ENCODE measurements at places on chromosomes 11 and 22. TPM values are rescaled to one million over a fixed set of nuclear protein-coding genes. Genes with fewer than 3 reads are reported as not detected.

OR52H1 gene
- not detected for total RNA-seq

GRCh38 chr22:23128269-23129108 lies 13.3 kb downstream of the RSPH14 start:
- H3K27me3 ChIP-seq, result peaks cover 3% of the 10 kb centered on the region
- H3K4me1 ChIP-seq, result no peaks in the 10 kb centered on the region
- peak; percentile 55 for DNase-seq
- H3K36me3 ChIP-seq, result no peaks in the 10 kb centered on the region

DNA sequence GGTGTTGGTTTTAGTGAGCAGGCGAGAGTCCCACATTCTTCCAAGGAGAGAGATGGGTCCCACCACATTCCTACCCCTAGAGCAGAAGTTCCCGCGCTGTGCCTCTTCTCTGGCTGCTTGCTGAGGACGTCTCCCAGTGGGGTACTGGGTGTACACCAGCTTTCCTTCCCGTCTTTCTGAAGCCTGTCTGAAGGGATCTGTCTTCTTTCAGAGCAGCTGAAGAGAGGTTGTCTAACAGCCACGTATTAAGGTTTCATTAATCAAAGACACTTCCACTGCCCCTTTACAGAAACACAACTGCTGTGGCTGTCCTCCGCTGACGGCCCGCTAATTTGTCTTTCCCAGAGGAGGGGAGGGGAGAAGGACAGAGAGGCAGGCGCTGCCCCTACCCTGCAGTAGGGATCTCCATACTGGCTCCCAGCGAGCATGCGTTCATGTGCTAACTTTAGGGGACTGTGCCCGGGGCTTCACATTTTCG lies 56.0 kb downstream of the ZBTB16 start:
- H3K36me3 ChIP-seq, result no peaks in the 10 kb centered on the region
- no peak for DNase-seq
- H3K27me3 ChIP-seq, result peaks cover 35% of the 10 kb centered on the region
- H3K27ac ChIP-seq, result no peak overlapping the region
- no peak overlapping the region for H3K4me3 ChIP-seq

DNA sequence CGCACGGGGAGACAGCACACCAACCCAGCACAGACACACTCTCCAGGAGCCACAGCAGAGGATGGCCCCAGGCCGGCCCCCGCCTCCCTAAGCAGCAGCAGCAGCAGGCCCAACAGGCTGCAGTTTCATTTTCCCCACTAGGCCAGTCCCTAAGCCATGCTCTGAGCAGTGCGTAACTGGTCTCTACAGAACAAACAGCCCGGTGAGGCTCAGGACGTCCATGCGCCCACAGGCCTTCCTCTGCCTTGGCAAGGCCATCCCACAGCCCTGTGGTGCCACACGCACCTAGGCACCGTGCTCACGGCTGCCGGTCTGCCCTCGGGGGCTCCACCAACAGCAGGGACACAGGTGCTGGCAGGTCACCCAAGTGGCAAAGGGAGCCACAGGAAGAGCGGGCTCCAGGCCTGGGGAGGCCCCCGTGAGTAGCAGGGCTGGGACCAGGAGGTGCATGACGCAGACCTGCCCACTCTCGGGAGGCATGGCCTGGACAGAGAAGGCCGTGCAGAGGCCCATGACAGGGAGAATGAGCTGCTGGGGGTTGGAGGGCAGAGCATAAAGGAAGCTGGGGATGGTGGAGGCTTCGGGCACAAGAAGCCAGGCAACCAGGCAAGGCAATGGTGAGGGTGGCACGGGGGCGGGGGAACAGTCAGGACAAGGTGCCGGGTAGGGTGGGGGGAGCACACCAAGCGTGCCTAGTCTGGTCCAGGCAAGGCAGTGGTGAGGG lies 1.4 kb upstream of the MOB2 start:
- no peak overlapping the region for H3K4me3 ChIP-seq
- no peaks in the 10 kb centered on the region for H3K4me1 ChIP-seq
- H3K36me3 ChIP-seq, result no peaks in the 10 kb centered on the region
- DNase-seq, result no peak

- no peak for DNase-seq
- H3K4me3 ChIP-seq, result no peak overlapping the region
- H3K27me3 ChIP-seq, result no peaks in the 10 kb centered on the region
- peak overlapping the region; percentile 78 for H3K27ac ChIP-seq
These were observed 49.8 kb downstream of the PACSIN2 start for GRCh38 chr22:42964994-42965699.

MYBPC3 gene
- not detected for total RNA-seq

- DNase-seq, result no peak
- H3K27ac ChIP-seq, result no peak overlapping the region
- peaks cover 26% of the 10 kb centered on the region for H3K36me3 ChIP-seq
- no peaks in the 10 kb centered on the region for H3K27me3 ChIP-seq
These were observed 5.5 kb downstream of the CBX6 start for GRCh38 chr22:38866399-38867123.

GRCh38 chr22:43012390-43012789 lies 2.6 kb downstream of the PACSIN2 start:
- H3K4me3 ChIP-seq, result no peak overlapping the region
- H3K36me3 ChIP-seq, result no peaks in the 10 kb centered on the region
- no peak for DNase-seq
- peaks cover 28% of the 10 kb centered on the region for H3K4me1 ChIP-seq

DNA sequence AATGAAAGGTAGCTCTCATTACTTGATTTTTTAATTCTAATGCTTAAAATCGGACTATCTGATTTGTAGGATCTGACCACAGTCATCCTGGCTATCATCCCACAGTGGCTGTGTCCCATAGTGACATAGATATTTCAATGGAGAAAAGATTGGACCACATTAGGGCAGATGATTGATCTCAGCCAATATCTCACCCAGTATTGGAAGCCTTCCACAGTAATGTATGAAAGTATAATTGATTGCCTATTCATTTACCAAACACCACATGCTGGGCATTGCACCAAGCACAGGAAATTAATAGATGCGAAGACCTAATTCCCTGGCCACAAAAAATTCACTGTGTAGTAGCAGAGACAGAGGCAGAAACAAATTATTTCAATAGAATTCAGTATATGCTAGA lies 37.6 kb downstream of the FZD4 start:
- H3K4me3 ChIP-seq, result no peak overlapping the region
- peaks cover 6% of the 10 kb centered on the region for H3K4me1 ChIP-seq
- H3K27ac ChIP-seq, result no peak overlapping the region
- DNase-seq, result no peak
- H3K36me3 ChIP-seq, result no peaks in the 10 kb centered on the region

GRCh38 chr11:75959540-75959939 lies 144.5 kb downstream of the UVRAG start:
- H3K36me3 ChIP-seq, result no peaks in the 10 kb centered on the region
- no peaks in the 10 kb centered on the region for H3K27me3 ChIP-seq
- no peak for DNase-seq
- H3K4me1 ChIP-seq, result no peaks in the 10 kb centered on the region
- H3K27ac ChIP-seq, result no peak overlapping the region
- no peak overlapping the region for H3K4me3 ChIP-seq

KIRREL3 gene
- not detected for total RNA-seq

DNA sequence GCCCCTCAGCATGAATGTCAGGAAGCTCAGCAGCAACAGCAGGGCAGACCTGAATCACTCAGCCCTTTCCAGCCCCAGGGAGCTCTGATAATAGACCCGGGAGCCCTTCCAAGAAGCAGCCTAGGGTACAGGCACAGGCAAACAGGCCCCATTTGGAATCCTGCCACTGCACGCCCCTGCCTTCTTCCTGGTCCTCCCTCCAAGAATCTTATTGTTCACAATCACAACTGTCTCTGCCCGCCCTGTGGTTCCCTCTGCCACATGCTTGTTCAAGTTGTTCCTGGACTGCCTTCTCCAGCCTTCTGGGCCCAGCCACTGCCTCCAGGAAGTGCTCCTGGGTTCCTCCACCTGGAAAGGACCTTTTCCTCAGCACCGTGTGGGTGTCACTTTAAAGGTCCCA lies 54.6 kb downstream of the LRRC32 start:
- H3K27me3 ChIP-seq, result peaks cover 19% of the 10 kb centered on the region
- H3K27ac ChIP-seq, result no peak overlapping the region
- DNase-seq, result no peak
- H3K4me3 ChIP-seq, result no peak overlapping the region
- H3K4me1 ChIP-seq, result no peaks in the 10 kb centered on the region

- no peak overlapping the region for H3K27ac ChIP-seq
- no peaks in the 10 kb centered on the region for H3K36me3 ChIP-seq
- H3K4me3 ChIP-seq, result no peak overlapping the region
- no peak for DNase-seq
- H3K4me1 ChIP-seq, result no peaks in the 10 kb centered on the region
These were observed 29.2 kb downstream of the KCNQ1OT1 start for GRCh38 chr11:2670541-2671100.

ACR gene
- total RNA-seq, result not detected

DNA sequence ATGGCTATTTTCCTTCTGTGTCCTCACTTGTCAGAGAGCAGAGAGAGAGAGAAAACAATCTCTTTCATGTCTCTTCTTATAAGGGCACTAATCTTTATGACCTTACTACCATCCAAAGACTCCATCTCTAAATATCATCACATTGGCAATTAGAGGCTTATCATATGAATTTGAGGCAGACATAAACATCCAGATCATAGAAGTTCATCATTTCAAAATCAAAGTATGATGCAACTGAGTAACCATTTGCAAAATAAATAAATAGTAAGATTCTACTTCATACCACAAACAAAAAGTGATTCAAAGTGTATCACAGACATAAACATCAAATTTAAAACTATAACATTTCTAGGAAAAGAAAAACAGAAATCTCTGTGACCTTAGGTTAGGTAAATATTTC lies 504.7 kb upstream of the ARHGAP42 start:
- H3K27me3 ChIP-seq, result no peaks in the 10 kb centered on the region
- no peak overlapping the region for H3K4me3 ChIP-seq
- no peaks in the 10 kb centered on the region for H3K4me1 ChIP-seq
- no peaks in the 10 kb centered on the region for H3K36me3 ChIP-seq

GRCh38 chr11:112023104-112023503 lies 2.1 kb upstream of the DLAT start:
- H3K4me3 ChIP-seq, result peak overlapping the region; percentile 11
- peaks cover 16% of the 10 kb centered on the region for H3K36me3 ChIP-seq
- H3K27ac ChIP-seq, result no peak overlapping the region
- DNase-seq, result no peak
- H3K4me1 ChIP-seq, result peaks cover 14% of the 10 kb centered on the region
- H3K27me3 ChIP-seq, result no peaks in the 10 kb centered on the region

TESMIN gene
- 2.1 TPM for total RNA-seq

- peaks cover 89% of the 10 kb centered on the region for H3K27me3 ChIP-seq
- DNase-seq, result no peak
- H3K36me3 ChIP-seq, result no peaks in the 10 kb centered on the region
- no peak overlapping the region for H3K4me3 ChIP-seq
- peaks cover 7% of the 10 kb centered on the region for H3K4me1 ChIP-seq
These were observed 5.2 kb downstream of the ROBO3 start for GRCh38 chr11:124870430-124870829.

GRCh38 chr22:25057013-25057881 lies 104.7 kb downstream of the KIAA1671 start:
- peak overlapping the region; percentile 44 for H3K27ac ChIP-seq
- peaks cover 55% of the 10 kb centered on the region for H3K4me1 ChIP-seq
- H3K27me3 ChIP-seq, result no peaks in the 10 kb centered on the region
- peaks cover 3% of the 10 kb centered on the region for H3K36me3 ChIP-seq
- no peak overlapping the region for H3K4me3 ChIP-seq
- peak; percentile 65 for DNase-seq

DNA sequence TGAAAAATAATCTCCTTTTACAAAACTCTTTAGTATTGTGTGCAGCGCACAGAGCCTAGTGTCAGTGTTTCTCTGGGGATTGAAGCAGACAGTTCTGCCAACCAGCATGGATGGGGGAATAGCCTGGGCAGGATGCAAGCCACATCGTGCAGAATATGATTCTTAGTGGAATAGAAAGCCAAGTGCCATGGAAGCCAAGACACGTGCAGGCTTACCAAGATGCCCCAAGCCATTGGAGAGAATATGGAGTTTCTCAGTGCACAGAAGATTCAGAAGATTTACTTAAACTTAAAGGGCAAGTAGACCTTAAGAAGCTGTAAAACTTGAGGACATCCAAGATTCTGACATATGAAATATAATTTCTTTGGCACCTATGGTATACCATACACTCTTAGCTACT lies 917.6 kb downstream of the NTM start:
- H3K4me3 ChIP-seq, result no peak overlapping the region
- H3K36me3 ChIP-seq, result no peaks in the 10 kb centered on the region
- DNase-seq, result no peak
- no peak overlapping the region for H3K27ac ChIP-seq
- H3K4me1 ChIP-seq, result no peaks in the 10 kb centered on the region

TMEM25 gene
- 15.0 TPM for total RNA-seq

GRCh38 chr11:14858404-14858803 lies 33.6 kb downstream of the CYP2R1 start:
- DNase-seq, result no peak
- peaks cover 66% of the 10 kb centered on the region for H3K36me3 ChIP-seq
- H3K27ac ChIP-seq, result no peak overlapping the region
- peaks cover 10% of the 10 kb centered on the region for H3K4me1 ChIP-seq

DNA sequence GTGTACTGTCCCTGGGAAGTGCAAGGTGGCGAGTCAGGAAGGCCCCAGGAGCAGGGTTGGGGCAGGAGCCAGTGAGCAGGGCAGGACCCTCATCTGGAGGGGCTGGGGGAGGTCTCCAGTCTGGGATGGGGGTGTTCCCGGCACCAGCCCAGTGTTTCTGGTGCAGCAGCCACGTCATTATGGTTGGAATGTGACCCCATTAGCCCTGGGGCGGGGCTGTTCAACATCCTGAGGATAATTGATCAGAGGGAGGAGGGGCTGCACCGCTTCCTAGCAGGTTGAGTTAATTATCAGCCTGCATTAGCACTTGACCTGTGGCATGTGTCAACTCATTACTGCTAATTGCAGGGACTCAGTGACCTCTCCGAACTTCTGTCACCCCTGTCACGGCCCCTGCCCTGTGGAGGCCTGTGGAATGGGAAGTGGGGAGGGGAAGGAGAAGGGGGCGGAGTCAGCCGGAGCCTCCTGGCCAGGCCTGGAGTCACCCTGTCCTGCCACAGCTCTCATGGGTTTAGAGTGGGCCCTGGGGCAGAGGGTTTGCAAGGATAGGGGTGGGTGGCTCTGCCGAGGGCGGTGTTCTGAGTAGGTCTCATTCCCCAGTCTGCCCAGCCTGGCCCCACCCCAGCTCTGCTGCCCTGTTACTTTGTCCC lies 52.8 kb upstream of the CCDC188 start:
- peaks cover 19% of the 10 kb centered on the region for H3K4me1 ChIP-seq
- H3K27me3 ChIP-seq, result no peaks in the 10 kb centered on the region
- H3K4me3 ChIP-seq, result no peak overlapping the region
- DNase-seq, result no peak
- no peaks in the 10 kb centered on the region for H3K36me3 ChIP-seq

DNA sequence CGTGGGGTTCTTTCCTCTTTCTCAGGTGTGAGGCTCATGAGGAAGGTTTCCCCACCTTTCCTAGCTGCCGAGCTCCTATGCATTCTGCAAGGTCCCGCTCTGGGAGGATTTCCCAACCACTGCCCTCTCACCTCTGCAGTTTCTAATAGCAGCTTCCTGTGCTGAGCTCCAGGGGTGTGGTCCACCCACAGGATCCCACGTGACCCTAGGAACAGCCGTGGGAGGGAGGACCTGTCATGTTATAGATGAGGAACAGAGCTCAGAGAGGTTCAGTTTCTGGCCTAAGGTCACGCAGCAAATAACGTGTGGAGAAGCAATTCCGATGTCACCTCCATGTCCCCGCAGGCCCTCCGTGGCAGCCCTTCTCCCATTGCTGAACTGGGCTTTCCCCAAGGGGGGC lies 38.5 kb downstream of the FLRT1 start:
- H3K4me1 ChIP-seq, result peaks cover 4% of the 10 kb centered on the region
- H3K27me3 ChIP-seq, result no peaks in the 10 kb centered on the region
- H3K36me3 ChIP-seq, result no peaks in the 10 kb centered on the region
- H3K27ac ChIP-seq, result no peak overlapping the region
- H3K4me3 ChIP-seq, result no peak overlapping the region

- DNase-seq, result no peak
- no peak overlapping the region for H3K4me3 ChIP-seq
- no peak overlapping the region for H3K27ac ChIP-seq
- peaks cover 17% of the 10 kb centered on the region for H3K27me3 ChIP-seq
These were observed 75.0 kb upstream of the FGF3 start for GRCh38 chr11:69894181-69894611.

Measured in activated T-helper 1 cell treated with anti-CD3 and anti-CD28 coated beads, Interleukin-12 subunit alpha, Interleukin-12 subunit beta, Interleukin-2, Interleukin-4 antibody, amounts not matched to agents 30 ng/mL and 10 ng/mL and 1 ng/mL, durations not matched to agents 14 hours and 24 hours and 36 hours (primary cell).